ENCODE measurements at places on chromosomes 2 and 18.

DNA sequence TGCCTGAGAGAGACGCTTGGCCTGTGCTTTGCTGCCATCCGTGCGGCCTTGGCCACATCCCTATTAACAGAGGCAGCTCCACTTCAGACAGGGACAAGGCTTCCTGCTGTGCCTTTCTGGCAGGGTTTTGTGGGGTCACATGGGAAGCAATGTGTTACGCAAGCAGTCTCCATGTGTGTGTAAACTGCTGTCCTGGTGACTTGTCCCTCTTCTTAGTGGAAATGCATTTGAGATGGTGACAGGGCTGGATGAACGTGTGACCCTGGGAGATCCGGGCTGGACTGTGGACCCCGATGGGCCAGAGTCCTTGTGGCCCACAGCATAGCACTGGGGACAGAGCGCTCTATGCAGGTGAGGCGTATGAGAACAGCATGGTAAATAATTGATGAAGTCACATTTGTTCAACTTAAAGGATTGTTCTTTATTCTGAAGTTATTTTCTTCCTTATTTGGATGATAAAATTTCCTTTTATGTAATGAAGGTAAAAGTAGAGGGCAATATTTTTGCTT lies 23.2 kb downstream of the ASB1 start:
- DNase-seq = peak; percentile 85

- no peak for DNase-seq
These were observed 1441.6 kb downstream of the SUCLG1 start for GRCh38 chr2:83017366-83018090.

DNA sequence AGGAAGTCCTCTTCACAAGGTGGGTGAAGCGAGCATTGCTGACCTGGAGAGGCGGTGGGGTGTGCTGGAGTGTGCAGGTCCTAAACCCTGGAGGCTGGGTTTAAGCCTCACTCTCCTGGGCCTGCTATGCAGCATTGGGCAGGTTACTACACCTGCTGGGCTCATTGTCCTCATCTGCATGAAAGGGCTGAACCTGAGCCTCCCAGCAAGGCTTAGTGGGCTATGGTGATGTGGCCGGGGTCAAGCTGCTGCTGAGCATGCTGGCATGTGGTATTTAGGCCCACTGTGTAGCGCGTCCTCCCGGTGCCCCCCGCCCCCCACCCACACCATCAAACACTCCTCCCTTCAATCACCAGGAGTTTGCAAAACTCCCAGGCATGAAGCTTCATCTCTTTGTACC lies 37.3 kb downstream of the INHBB start:
- DNase-seq = no peak

GRCh38 chr18:60200558-60200957 lies 172.0 kb downstream of the MC4R start:
- DNase-seq = no peak

GRCh38 chr2:72745679-72746368 lies 80.0 kb downstream of the EXOC6B start:
- peak; percentile 64 for DNase-seq

- no peak for DNase-seq
These were observed 71.8 kb upstream of the STAM2 start for GRCh38 chr2:152247337-152247695.

GRCh38 chr2:54540194-54540593 lies 84.1 kb downstream of the SPTBN1 start:
- DNase-seq = no peak

GRCh38 chr2:197205585-197206215 lies 104.9 kb downstream of the ANKRD44 start:
- peak; percentile 55 for DNase-seq

DNA sequence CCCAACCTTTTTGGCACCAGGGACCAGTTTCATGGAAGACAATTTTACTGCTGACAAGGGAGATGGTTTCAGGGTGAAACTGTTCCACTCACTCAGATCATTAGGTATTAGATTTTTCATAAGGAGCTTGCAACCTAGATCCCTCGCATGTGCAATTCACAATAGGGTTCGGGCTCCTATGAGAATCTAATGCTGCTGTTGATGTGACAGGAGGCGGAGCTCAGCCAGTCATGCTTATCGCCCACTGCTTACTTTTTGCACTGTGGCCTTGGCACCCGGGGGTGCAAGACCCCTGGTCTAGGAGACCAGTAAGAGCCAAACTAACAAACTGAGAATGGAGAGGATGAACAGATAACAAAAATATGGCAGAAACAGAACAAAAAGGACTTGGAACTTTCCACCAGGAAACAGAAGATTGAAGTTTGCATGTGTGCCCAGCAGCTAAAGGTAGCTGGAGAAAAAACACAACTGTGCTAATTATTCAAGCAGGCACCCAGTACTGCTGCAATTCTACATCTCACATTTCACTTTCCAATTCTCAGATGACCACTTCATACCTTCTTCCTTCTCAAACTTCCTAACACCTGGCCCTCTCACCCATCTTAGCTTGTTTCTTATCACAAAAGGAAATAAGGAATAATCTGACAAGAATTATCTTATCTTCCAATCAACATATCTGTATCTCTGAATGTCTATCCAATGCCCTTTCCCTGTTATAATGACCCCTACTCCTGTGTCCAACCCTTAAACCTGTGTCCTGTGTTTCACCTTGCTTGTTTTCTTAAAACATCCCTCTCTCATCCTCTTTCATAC lies 24.8 kb downstream of the SP3 start:
- DNase-seq = no peak

- DNase-seq = no peak
These were observed 369 bp downstream of the SMCHD1 start for GRCh38 chr18:2655954-2656236.

DNA sequence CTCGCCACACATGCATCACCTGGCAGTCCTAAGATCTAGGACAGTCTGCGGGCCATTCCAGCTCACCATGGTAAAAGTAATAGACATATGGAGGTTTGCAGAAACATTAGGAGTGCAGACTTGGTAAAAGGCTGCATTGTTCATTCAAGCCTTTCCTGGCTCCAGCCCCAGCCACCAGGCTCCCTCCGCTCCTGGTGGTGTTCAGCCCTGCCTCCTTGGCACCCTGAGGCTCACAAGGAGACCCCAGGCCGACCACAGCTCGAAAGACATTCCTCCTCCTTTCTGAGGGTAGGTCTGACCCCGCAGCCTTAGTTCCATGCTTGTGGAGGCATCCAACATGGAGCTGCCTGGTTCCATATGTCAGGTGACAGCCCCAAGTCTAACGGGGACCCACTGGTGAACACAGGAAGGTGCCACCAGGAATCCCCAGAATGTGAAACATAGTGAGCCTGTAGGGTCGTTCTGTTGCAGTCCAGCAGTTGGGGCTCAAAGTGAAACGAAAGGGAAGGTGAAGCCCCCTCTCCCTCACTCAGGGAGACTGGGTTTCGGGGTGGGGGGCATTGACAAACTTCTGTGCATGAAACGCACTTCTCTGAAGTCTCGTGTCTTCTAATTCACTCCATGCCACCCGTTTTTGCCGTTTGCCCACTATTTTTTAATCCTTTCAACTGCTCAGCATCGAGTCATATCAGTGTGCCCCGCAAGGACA lies 5.0 kb upstream of the SP100 start:
- no peak for DNase-seq

DNA sequence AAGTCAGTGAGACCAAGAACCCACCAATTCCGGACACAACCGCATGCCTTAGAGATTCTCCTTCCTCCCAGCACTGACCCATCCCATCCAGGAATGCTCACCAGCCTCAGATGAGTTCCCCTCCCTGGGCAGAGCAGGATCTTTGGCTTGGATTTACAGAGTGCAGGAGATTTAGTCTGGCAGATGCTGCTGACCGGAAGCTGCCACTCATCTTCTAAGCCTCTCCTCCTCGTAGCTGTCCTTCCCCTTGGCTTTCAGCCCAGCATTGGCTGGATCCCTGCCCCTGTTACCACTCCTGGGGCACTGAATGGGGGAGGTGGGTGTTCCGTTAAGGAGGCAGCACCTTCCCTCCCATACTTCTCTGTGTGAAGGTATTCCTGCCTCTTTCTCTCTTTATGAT lies 53.2 kb downstream of the VWA3B start:
- no peak for DNase-seq

DNA sequence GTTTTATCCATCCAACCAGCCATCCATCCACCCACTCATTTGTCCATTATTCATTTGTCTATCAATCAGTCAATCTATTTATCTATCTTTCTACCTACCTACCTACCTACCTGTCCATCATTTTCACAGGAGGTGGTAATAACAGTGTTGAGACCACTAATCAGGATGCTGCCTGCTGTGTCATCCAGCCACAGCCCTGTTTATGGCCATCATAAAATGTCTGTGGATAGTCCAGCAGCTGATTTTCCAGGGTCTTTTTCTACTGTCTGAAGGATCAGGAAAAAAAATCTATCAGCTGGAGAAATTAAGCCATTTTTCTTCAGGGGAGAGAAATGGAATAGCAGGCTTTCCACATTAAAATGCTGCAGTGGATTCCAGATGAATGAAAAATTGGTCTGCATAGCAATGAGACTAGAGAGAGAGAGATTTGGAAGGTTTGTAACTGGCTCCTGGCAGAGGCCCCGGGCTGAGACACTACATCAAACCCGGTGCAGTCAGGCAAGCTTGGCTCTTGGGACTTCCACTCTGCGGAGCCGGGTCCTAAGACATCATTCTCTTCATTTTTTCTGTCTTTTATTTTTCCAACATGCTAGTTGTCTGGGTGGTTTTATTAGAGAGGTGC lies 33.0 kb upstream of the BOD1L2 start:
- no peak for DNase-seq

DNA sequence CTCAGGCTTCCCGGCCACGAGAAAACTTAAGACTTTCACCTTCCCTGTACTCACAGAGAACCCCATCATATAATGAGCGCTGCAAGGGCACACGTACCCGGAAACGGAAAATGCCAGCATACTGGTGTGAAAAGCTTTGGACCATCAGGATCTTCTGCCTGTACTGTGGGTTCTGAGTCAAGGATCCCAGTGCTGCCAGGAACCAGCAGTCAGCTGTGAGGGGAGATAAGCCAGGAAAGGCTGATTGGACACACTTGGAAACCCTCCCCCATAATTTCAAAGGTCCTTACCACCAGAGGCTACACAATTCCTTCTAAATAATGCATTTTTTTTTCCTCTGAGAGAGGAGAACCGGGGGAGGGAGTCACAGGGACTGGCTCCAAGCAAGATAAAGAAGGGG lies 31.4 kb downstream of the CAPN13 start:
- DNase-seq = no peak

GRCh38 chr2:12164689-12165088 lies 418.3 kb downstream of the LPIN1 start:
- DNase-seq = no peak

GRCh38 chr2:137961602-137962001 lies 2.7 kb upstream of the HNMT start:
- DNase-seq = no peak

GRCh38 chr18:73839441-73839840 lies 308.2 kb downstream of the FBXO15 start:
- DNase-seq = no peak

- DNase-seq = no peak
These were observed 109.6 kb upstream of the SLC14A2 start for GRCh38 chr18:45505497-45506206.
